ENCODE measurements at places on chromosomes 12 and 14.

DNA sequence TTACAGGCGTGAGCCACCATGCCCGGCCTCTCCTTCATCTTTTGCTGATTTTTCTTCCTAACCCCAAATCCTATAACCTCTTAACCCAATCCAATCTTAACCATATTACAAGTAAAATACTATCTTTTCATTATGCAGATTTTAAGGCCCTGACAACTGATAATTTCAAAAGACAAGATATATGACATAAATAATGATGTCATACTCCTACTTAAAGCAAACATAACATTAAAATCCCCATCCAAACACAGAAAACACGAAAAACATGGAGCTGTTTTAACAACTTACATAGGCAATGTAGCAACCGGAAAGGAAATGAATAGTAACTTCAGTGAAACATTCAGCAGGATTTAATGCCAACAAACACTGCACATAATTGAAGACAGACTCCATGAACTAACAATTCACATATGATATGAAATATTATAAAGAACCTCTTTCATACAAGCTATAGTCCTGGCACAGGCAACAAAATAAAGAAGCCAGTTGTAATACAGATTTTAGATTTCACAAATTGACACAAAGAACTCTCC lies 21.5 kb downstream of the USP44 start:
- no peak for DNase-seq

- DNase-seq: no peak
Observed at GRCh38 chr14:105568859-105569766, 42.7 kb downstream of the TMEM121 start.

DNA sequence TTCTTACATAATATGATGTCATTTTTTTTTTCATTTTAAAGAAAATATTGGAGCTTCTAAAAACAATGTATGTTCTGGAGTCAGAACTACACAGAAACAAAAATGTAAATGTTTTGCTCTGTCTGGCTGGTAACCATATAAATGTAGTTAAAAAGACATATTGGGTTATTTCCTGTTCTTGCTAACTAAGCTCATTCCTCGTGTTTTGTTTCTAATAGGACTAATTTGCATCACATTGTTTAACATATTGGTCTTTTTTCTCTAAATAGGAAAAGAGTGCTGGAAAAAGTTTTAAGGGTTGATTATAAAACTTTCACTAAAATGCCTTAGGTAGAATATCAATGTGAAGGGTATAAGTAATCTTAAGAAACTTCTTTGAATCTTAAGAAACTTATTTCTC lies 221.3 kb downstream of the SLC6A15 start:
- no peak for DNase-seq

DNA sequence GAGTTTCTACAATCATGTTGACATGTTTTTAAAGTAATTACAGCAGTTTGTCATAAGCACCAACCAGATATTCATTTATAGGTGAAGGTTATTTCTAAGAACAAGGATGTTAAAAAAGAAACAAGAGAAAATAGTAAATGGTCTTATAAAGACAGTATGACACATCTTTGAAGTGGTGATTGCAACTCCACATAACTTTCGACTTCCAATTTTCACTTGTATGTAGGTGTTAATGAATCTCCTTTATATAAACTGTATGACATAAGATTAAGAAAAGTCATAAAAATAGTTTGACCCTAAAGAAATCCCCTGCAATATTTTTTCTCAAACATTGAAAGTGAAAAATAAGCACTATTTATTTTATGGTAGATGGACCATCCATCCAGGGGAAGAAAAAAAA lies 144.8 kb upstream of the PTPRQ start:
- no peak for DNase-seq

- no peak for DNase-seq
Observed at GRCh38 chr14:59254146-59254910, 65.9 kb downstream of the DAAM1 start.

- DNase-seq: no peak
Observed at GRCh38 chr12:114764510-114764909, 80.5 kb upstream of the TBX3 start.

GRCh38 chr14:57066463-57066862 lies 202.2 kb downstream of the EXOC5 start:
- DNase-seq: no peak

GRCh38 chr12:64323476-64324225 lies 66.9 kb downstream of the C12orf56 start:
- DNase-seq: no peak

DNA sequence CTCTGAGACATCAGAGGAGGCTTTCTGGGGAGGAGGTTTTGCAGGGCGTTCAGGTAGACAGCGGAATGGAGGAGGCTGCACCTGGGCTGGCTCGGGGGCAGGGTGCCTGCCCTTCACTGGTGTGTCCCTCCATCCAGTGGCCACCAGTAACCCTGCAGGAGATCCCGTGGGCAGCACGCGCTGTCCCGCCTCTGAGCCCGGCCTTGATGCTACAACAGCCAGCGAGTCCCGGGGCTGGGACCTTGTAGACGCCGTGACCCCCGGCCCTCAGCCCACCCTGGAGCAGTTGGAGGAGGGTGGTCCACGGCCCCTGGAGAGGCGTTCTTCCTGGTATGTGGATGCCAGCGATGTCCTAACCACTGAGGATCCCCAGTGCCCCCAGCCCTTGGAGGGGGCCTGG lies 10.0 kb upstream of the ADSS1 start:
- no peak for DNase-seq

- no peak for DNase-seq
Observed at GRCh38 chr14:72892879-72893635, 844 bp downstream of the DPF3 start.

GRCh38 chr14:81341370-81341769 lies 58.8 kb downstream of the STON2 start:
- no peak for DNase-seq

Measured in glomerular endothelial cell (primary cell).